ENCODE measurements at places on chromosomes 5 and 9.

GRCh38 chr5:39352951-39353350, 11.3 kb downstream of the C9 start:
- DNase-seq, result no peak

GRCh38 chr5:148998174-148998797, 64.6 kb downstream of the SH3TC2 start:
- peak; percentile 11 for DNase-seq

GRCh38 chr5:10311595-10312425, 4.1 kb upstream of the CMBL start:
- no peak for DNase-seq

- DNase-seq, result no peak
Observed at GRCh38 chr9:80086822-80087345, 515.1 kb downstream of the TLE4 start.

GRCh38 chr5:173916233-173916632, 28.1 kb downstream of the CPEB4 start:
- DNase-seq, result no peak

DNA sequence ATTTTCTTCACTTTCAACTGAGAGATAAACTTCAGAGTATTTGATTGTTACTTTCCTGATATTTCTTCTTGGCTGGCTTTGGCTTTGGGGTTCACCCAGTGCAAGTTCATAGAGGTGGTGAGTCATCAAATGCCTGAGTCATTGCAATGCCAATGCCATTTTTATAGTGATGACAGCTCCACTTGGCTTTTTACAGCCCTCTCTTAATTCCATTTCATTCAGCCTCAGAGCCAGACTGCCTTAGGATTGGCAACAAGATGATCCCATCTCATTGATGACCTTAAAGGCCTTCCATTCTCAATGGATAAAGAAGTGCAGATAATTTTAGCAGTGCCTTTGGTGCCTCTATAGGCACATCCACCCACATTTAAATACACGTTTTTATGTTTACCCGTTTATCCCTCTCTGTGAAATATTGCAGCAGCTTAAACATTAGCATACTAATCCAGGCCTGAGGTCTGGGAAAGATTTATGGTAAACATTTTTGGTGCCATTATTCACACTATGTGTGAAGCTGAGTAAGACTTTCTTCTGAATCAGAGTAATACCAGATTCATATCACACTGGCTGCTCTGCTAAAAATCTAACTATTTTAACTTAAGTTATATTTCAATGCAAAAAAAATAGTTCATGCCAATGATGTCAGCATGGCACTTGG, 88.9 kb upstream of the TYRP1 start:
- DNase-seq, result no peak

DNA sequence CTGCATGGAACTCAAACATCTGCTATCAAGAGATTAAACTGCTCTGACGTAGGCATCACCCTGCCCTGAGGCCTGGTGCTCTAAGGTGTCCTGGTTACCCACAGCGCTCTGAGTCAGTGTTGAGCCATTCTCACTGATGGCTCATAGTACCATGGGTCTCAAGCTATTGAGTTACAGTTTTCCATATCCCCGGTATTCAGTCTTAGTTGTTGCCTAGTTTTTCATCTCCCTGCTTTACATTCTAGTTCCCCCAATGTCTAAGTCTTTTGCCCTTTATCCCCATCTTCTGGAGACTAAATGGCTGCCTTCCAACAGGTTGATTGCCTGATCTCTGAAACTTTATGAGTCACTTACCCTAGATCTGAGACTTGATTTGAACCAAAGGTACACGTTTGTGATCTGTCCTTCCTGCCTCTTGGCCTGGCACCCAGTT, 161.2 kb upstream of the PTGER4 start:
- no peak for DNase-seq

GRCh38 chr9:93820667-93821306, 134.4 kb downstream of the BARX1 start:
- DNase-seq, result no peak

DNA sequence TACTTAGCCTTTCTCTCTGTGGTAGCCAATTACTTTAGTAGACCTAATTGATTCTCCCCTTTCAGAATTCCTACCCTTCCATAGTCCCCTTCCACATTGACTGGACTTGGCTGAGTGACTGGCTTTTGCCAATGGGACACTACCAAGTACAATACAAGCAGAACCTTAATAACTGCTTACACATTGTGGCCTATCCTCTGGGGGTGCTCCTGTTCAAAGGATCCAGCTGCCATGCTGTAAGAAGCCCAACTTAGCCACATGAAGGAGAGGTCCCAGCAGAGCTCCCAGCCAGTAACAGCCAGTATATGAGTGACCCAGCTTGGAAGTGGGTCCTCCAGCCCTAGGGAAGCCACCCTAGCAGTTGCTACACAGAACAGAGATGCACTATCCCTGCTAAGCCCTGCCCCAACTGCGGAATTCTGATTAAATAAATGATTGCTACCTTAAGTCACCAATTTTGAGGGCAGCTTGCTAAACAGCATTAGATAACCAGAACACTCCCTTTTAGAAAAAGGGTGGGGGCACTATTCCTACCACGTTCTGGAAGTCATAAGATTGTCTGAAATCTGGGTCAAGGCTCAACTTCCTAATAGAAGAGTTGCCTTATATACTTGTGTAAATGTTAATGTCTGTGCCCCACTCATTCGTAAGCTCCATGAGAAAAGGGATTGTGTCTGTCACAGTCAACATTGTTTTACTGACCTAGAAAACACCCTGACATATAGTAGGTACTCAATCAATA, 11.1 kb upstream of the APTX start:
- DNase-seq, result no peak

GRCh38 chr5:107466233-107466769, 204.4 kb downstream of the EFNA5 start:
- DNase-seq, result no peak

DNA sequence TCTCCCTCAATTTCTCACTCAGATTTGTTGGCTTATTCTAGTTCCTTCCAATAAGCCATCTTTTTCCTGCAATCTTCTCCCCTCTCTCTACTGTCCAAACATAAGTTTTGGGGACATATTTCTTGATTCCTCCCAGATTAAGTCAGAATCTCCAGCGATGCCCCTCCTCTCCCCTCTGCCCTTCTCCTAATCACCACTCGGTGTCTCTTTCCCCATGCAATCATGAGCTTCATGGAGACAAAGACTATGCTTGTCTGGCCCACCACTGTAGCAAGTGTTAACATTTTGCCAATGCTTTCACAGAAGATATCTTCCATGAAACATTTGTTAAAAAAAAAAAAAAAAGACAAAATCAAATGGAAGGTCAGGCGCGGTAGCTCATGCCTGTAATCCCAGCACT, 42.4 kb downstream of the PDE6A start:
- DNase-seq, result no peak

- no peak for DNase-seq
Observed at GRCh38 chr9:90029996-90030395, 425.2 kb downstream of the GADD45G start.

GRCh38 chr5:176837707-176838115, 27.4 kb downstream of the UNC5A start:
- no peak for DNase-seq

GRCh38 chr9:98362624-98363252, 107.3 kb upstream of the TBC1D2 start:
- no peak for DNase-seq

DNA sequence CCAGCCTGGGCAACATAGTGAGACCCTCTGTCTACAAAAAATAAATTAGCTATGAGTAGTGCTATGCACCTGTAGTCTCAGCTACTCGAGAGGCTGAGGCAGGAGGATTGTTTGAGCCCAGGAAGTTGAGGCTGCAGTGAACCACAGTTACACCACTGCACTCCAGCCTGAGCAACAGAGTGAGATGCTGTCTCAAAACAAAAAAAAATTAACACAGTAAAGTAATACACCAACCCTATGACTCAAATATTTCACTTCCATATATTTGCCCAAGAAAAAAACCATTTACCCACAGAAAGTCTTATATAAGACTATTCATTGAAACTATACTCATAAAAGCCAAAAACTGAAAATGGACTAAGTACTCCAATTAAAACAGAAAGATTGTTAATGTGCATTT, 16.2 kb downstream of the SMIM23 start:
- DNase-seq, result no peak

- no peak for DNase-seq
Observed at GRCh38 chr5:115588640-115589039, 13.6 kb downstream of the TICAM2 start.

GRCh38 chr9:83238871-83239640, 176.1 kb upstream of the RASEF start:
- DNase-seq, result peak; percentile 49

- DNase-seq, result no peak
Observed at GRCh38 chr9:129130791-129131190, 19.6 kb downstream of the PTPA start.

GRCh38 chr5:139569270-139569955, 8.3 kb downstream of the UBE2D2 start:
- DNase-seq, result no peak

- no peak for DNase-seq
Observed at GRCh38 chr5:179267671-179268083, 77.6 kb downstream of the ADAMTS2 start.

- DNase-seq, result no peak
Observed at GRCh38 chr9:127786773-127787104, 905 bp downstream of the CDK9 start.

GRCh38 chr5:109688630-109688969, 1.1 kb upstream of the MAN2A1 start:
- no peak for DNase-seq

- no peak for DNase-seq
Observed at GRCh38 chr5:15371184-15371583, 128.8 kb upstream of the FBXL7 start.

DNA sequence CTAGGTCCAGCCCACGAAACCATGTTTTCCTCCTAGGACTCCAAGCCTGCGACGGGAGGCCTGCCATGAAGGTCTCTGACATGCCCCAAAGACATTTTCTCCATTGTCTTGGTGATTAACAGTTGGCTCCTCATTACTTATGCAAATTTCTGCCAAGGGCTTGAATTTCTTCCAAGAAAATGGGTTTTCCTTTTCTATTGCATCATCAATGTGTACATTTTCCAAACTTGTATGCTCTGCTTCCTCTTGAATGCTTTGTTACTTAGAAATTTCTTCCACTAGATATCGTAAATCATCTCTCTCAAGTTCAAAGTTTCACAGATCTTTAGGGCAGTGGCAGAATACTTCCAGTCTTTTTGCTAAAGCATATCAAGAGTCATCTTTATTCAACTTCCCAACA, 1792.7 kb upstream of the CDH9 start:
- no peak for DNase-seq

DNA sequence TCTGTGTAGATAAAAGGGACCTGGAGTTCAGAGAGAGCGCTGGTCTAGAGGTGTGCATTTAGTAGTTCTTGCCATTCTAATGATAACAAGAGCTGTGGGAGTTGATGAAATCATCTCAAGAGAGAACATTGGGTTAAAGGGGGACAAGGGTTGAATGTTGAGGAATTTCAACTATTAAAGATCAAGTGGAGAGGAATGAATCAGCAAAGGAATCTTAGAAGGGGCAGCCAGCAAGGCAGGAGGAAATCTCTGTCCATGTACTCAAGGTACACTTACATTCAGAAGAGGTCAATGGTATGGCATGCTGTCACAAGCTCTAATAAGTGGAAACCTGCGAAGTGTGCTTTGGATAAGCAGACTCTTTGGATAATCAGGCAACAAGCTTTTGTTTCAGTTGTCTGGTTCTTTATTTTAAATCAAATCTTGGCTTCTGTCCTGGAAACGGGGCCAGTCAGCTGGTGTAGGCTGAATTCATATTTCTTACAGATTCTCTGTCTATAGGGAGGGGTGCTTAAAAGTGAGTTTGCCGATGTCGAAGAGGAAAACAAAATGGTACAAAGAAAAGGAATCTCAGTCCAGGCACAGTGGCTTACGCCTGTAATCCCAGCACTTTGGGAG, 320.5 kb upstream of the CD180 start:
- no peak for DNase-seq

GRCh38 chr9:2638871-2639673, 17.5 kb downstream of the VLDLR start:
- no peak for DNase-seq

GRCh38 chr5:39654715-39655114, 229.9 kb upstream of the DAB2 start:
- DNase-seq, result no peak

GRCh38 chr9:82989929-82990328, 73.0 kb downstream of the RASEF start:
- no peak for DNase-seq

GRCh38 chr5:115381911-115382662, 85.6 kb upstream of the CCDC112 start:
- DNase-seq, result no peak

DNA sequence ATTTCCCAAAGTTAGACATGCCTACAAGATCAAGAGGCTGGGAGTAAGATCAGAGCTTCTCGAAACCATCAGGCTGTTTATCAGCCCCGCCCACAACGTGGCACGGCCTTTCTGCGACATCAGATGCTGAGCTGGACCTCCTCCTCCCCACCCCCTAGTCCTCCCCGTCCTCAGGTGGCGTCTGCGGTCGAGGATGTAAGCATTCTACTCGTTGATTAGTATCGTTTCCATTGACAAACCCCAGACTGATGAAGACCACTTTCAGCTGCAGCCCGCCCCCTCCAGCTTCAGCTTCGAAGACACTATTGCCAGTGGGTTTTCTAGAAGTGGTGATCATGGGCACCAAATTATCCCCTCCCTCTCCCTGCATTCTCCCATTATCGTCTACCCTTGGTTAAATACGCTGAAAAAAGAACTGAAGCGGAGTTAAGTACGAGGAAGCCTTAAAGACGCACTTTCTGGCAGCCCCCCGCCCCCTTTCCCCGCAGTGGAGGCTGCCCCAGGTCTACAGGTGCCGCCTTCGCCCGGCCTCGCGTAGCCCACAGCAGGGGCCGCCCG, 1.1 kb downstream of the PPIC start:
- DNase-seq, result no peak

DNA sequence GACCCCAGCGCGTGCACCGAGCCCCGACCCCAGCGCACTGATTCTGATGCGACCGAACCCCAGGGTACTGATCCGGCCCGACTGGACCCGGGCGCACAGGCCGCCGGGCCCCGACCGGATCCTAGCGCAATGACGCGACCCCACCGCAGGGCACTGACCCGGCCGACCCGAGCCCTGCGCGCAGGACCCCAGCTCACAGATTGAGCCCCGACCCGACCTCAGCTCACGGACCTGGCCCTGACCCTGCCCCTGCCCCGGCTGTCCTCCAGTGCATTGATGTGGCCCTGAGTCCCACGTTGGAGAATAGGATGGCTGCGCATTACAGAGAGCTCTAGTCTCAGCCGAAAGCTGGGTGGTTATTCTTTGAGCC, 438 bp downstream of the TRIP13 start:
- DNase-seq, result no peak

DNA sequence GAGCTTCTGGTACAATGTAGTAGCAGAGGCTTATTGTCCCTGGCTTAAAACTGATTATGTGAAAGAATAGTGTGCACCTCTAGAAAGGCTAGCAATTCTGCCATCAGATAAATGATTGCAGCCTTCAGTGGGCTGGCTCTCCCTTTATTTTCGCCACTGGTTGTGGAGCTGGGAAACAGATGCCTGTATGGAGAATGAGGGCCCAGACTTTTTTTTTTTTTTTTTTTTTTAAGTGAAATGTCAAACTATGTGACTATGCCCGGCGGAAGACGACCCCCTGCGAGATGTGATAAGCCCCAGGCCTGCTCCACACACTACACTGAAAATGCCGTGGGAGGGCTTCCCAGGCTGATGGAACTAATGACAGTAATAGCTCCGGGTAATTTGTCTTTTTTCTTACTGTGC, 28.7 kb downstream of the ISL1 start:
- no peak for DNase-seq

- DNase-seq, result no peak
Observed at GRCh38 chr9:110257956-110258355, 1.6 kb upstream of the TXN start.
